ENCODE measurements at places on chromosomes 1 and 21.

- no peak for DNase-seq
These were observed 444.8 kb downstream of the TTLL7 start for GRCh38 chr1:83554174-83554573.

DNA sequence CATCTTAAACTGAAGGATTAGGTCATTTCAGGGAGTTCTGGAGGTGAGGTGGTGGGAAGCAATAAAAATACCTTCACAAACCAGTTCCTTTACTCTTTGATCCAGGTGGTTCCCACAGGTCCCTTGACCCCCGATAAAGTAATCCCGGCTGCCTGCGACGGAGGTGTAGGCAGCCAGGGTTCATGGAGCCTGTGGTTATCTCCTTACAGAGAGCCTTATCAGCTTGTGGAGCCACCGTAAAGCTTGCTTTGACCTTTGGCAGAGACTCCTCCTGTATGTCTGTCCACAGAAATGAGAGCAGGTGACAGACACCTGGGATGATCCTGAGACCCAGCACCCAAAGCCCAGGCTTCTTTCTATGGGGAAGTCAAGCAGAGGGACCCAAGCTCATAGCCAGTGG, 243.4 kb downstream of the KIF26B start:
- DNase-seq: no peak

DNA sequence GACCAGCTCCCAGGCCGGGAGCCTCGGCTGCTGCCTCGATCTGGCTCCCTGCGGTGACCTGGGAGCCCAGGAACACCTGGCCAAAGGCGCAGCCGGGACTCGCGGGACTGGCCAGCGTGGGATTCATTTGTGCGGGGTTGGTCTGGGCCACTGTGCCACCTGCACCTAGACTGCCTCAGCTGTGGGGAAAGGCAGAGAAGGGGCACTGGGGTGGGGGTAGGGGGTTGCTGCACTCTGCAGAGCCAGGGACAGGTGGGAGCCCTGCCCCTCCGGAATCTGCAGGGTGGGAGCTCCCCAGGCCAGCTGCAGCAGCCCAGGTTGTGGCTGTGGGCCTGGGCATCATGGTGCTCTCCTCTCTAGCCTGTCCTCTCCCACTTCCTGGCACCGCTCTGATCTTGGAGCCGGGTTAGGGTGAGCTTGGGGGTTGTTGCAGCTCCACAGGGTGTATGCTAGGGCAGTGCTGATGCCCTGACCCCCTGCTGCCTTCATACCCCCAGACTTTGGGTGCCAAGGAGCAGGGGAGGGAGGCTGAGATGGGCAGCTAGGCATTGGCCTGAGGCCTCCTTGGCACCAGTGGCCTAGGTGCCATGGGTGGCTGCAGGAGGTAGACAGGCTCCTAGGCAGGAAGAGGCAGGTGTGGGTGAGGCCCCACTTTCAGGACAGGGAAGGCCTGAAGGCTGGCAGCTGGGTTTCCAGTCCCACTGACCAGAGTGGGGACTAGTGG, 57.5 kb upstream of the ETV3 start:
- DNase-seq: no peak

GRCh38 chr1:62589321-62589720, 8.0 kb upstream of the ANGPTL3 start:
- DNase-seq: no peak

DNA sequence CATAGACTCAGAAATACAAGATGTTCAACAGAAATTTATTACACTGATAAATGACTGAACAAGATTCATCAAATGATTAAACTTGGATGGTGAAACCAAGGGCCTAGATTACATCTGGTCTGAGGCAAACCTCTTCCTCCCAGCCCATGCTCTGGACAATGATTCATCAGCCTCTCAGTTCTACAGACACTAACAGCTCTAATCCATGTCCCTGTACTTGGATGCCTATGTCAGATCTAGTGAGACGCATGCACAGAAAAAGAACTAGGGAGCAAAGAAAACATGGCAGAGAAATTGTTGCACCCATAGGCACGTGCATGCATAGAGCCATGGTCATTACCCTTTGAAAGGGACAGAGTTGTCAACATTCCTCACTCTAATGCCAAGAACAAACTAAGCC, 250.1 kb downstream of the KCNH1 start:
- no peak for DNase-seq

- DNase-seq: no peak
These were observed 4.8 kb upstream of the IFNLR1 start for GRCh38 chr1:24191860-24192259.

DNA sequence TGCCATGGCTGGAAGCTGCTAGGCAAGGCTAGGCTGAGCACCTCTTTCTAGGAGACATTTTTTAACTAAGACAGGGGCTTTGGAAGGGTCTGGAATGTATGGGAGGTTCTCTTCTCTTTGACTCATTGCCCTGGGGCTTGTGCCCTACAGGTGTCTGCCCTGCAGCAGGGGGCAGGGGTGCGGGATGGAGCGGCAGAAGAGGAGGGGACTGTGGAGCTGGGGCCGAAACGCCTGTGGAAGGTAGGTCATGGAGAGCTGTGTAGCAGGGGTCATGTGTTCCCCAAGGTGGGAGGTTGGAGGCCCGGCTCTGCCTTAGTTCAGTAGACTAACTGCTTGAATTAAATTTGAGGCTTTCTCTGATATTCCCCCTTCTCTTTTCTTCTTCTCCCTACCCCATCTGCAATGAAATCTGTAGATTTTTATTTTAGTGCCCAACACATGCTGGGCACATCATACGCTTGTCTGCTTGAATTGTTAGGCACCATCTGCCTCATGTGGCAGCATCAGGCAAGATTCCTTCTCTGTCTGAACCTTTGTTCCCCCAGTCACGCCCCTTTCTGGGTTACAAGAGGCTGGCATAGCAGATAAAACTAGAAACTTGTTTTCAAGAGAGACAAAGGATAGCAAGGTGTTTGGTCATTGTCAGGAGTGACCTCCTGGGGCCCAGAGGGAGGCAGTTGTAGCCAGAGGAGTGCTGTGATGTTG, 18.4 kb downstream of the PPFIA4 start:
- no peak for DNase-seq

GRCh38 chr1:184221087-184221486, 165.7 kb upstream of the C1orf21 start:
- no peak for DNase-seq

DNA sequence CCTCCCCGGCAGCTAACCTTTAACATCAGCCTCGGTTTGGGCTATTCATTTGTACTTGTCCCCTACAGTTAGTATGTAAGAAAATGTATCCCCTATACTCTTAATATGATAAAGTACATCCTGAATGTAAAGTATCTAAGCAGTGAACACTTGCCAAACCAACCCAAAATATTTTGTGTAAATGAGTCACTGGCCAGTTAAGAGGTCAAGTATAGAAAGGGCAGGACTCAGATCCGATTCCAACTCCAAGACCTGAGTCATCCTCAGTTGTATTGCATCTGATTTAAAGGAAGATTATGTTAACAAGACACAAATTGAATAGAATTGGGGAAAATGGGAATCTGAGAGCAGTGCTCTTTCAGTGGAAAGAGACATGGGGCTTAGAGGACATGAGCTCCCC, 84.4 kb downstream of the CD58 start:
- DNase-seq: no peak

GRCh38 chr1:213159376-213159775, 108.3 kb downstream of the RPS6KC1 start:
- DNase-seq: no peak

DNA sequence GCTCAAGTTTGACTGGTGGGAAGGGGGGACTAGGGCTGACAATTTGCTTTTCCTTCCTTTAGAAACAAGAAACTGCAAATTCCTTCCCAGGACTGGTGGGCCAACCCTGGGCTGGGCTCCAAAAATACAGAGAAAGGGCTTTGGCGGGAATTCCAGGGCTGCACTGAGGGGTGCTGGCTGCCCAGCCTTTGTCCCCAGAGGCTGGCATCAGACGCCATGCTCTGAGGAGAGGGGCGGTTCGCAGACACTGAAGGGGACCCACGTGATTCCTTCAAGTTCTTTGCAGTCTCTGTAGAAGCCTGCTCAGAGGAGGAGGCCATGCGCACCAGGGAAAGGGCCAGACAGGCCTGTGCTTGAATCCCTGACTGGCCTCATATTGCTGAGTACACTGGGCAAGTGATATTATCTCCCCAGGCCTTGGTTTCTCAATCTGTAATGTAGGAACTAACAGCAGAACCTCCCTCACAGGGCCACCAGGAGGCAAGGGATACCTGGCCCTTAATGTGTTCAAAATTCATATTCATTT, 119.5 kb downstream of the EPHB2 start:
- no peak for DNase-seq

- no peak for DNase-seq
These were observed 1.4 kb downstream of the TRIM17 start for GRCh38 chr1:228415221-228415620.

GRCh38 chr1:216903382-216903740, 180.1 kb upstream of the ESRRG start:
- no peak for DNase-seq
